Naive thymus-derived CD8-positive, alpha-beta T cell (primary cell): ENCODE measurements at places on chromosomes 5 and 9.

- DNase-seq = no peak
Observed at GRCh38 chr9:104961701-104962359, 33.9 kb upstream of the ABCA1 start.

DNA sequence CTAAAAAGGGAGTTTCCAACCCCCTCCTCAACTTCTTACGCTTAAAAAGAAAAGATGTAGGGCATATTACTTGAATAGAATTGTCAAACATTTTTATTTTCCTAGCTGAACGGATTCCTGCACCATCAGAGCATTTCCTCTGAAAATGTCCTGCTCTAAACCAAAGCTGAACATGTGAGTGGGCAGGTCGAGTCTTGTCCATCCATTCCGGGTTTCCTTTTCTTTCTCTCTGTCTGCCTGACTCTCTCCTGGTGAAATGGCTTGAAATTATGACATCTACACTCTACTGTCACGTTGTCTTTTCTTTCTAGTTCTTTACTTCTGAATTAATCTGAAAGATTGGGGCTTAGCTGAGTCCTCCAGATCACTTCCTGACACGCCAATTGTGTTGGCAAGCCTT, 39.2 kb upstream of the PTPN3 start:
- DNase-seq = no peak

DNA sequence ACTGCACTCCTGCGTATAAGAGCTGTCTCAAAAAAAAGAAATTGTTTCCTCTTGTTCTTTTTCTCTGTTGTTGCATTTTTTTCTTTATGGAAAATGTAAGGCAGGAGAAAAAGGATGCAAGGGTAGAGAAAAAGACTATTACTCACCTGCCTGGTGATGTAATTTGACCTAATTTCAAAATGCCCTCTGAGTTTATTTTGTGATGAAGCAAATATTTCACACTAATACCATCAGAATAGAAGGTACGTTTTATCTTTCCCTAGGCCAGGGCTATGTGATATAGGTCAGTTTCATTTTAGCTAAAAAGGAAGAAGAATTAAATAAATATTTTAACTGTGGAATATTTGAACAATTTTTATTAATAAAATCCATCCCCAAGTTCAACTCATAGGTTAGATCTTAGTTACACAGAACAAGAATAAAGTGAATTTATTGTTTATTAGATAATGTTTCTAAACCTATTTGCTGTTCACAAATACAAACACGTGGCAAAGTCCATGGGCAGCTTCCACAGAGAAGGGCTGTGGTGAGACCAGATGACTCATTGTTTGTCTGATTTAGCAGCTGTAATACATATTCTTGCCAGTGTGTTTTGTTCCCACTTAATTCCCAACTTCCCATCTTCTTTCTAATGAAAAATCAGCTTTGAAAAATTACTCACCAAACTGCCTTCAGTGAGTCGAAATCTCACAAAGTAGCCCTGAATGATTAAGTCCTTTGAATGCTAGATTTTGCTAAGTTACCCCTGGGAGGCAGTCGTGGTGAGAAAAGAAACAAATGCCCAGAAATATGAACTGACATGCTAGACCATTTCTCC, 52.8 kb upstream of the CCDC112 start:
- no peak for DNase-seq

- DNase-seq = no peak
Observed at GRCh38 chr9:70044490-70045307, 1.1 kb downstream of the MAMDC2 start.

GRCh38 chr9:124394167-124394566, 21.1 kb downstream of the PSMB7 start:
- DNase-seq = no peak

DNA sequence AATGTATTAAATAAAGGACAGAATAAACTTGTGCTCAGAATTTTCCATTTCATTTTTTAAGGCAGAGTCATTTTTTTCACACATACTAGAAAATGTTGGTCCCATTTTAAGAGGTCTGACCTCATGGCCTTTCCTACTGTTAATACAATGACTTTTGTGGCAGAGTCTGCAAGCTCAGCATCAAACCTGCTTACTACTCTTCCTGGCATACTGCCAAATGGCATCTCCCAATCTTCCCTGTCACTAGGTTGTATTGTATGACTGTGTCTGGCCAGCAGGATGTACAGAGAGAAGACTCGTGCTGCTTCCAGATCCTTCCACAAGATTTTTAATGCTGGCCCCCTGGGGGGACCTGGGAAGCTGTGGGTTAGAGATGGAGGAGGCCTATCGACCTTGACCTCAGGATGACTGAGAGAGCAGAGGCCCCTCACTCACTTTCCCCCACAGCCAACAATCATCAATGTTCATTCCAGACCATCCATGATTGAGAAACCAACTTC, 64.7 kb downstream of the BARX1 start:
- no peak for DNase-seq

GRCh38 chr5:71528206-71528605, 58.9 kb upstream of the MCCC2 start:
- DNase-seq = no peak

DNA sequence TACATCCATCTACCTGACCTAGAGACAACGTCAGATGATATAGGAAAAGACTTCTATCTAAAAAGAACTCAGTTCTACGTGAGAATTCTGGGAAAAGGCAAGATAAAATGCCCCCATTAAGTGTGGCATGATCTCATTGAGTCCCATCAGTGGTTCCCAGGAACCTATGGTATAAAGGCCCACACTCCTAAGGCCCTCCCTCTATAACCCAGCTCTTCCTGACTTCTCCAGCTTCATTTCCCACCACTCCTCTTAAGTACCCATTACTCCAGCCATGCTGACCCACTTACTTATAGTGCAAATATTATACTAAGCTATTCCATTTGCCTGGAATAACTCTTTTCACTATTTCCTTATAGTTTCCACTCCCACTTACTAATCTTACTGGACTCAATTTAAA, 95.4 kb upstream of the NR5A1 start:
- DNase-seq = no peak
